ENCODE measurements at places on chromosomes 6 and 20.
A peak's percentile ranks its signal among the peaks of the same experiment; 100 is the strongest.

DNA sequence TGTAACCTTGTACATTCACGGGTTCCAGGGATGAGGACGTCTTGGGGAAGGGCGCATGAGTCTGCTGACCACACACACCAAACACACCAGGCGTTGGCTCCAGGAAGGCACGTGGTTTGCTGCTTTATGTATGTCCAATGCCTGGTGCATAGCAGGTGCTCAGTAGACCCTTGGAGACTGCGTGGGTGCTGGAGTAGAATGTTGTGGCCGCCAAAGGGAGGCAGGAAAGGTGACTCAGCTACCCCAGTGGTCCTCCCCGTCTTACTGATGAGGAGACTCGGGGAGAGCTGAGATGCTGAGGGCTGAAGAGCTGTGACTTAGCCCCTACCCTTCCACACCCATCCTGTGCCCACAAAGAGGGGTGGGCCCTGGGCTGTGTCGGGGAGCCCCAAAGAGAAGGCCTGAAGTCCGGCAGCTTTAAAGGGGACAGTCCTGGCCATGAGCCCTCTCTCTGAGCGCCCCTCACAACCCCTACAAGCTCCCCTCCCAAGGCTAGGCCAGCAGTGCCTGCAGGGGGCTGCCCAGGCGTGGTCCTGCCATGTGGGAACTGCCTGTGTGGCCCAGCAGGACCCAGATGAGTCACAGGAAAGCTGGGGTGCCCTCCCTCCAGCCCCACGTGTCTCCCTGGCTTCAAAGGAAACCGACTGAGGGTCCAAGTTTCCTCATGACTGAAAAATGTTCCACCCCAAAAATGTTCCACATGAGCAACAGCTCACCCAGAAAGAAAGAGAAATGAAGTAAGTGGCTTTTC is 28.0 kb upstream of the PTGIS start:
- DNase-seq = no peak

GRCh38 chr6:2502096-2502997 is 248.4 kb downstream of the MYLK4 start:
- DNase-seq = no peak

GRCh38 chr6:119960456-119960855 is 610.9 kb upstream of the MAN1A1 start:
- no peak for DNase-seq

DNA sequence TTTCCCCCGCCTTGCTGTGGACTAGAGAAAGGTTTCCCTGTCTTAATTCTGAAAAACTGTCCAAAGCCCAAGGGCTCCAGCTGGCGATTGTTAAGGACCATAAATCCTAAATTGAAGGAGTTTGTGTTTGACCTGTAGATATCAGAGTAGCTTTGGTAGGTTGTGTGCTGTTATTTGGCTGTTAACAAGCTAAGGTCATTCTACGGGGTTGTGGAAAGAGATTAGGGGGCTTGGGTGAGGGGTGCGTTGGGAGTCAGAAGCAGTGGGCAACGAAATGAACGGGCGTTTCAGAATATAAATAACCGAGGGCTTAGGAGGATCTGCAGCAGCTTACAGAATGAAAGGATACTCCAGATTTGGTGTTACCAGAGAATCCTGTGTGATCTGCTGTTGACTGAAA is 32.6 kb upstream of the BTN3A2 start:
- DNase-seq = no peak

GRCh38 chr6:124443541-124443940 is 518.7 kb upstream of the RNF217 start:
- no peak for DNase-seq

DNA sequence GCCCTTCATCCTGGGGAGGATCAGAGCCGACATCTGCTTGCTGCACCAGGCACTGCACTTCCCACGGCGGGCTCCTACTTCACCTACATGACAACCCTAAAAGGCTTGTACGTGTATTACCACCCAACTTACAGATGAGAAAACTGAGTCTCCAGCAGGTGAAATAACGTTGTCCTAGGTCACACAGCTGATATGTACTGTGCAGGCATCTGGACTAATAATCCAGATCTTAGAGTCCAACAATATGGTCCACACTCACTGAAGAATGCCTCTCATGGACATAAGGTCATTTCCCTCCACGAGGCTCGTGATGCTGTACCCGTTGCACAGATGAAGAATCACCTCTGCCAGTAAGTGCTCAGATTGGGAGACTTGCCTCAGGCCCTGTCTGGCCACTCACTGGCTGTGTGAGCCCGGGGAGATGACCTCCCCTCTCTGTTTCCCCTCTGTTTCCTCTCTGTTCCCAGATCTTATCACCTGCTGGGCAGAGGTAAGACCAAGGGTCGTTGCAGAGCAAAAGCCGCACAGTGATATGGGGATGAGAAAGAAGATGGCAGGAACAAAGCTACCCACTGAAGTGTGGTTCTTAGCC is 32.1 kb downstream of the TGM2 start:
- DNase-seq = peak; percentile 4

DNA sequence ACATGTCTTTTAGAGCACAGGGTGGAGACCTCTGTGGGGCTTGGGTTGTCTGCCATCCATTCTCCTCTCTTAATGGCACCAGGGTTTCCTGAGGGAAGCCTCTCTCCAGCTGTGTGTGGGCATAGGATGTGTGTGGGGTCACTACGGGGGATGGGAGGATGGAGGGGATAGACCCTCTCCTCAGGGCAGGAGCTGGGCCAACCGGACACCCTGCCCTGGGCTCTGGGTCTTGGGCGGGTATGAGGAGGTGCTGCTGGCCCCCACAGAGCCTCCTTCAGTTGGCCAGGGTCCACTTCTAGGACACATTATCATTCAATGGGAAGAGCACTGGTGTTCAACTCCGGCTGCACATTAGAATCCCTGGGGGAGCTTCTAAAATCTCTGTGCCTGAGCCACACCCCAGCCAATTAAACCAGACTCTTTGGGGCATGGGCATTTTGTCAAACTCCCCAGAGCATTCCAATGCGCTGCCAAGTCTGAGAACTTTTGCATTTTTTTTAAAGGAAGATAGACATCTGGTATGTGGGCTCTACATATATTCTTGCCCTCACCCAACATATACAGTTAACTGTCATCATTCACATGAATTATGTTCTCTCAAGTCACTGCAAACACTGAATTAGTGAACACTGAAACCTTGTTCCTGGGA is 38.5 kb downstream of the TRAM2 start:
- no peak for DNase-seq

- DNase-seq = no peak
Observed at GRCh38 chr20:39705032-39705431, 742.9 kb downstream of the DHX35 start.

GRCh38 chr20:48194583-48194982 is 409.3 kb upstream of the SULF2 start:
- no peak for DNase-seq
